Right cardiac atrium (tissue), 5 donors: ENCODE measurements at places on chromosomes 7 and 10. TPM values are rescaled to one million over a fixed set of nuclear protein-coding genes. Genes with fewer than 3 reads are reported as not detected.

SLC16A12 gene
- total RNA-seq, result 4.4 TPM

GNGT1 gene
- total RNA-seq, result not detected

- no peak for DNase-seq
These were observed 3.8 kb downstream of the BCCIP start for GRCh38 chr10:125827133-125827532.

- no peak for DNase-seq
These were observed 657 bp downstream of the CDNF start for GRCh38 chr10:14837003-14837756.

- no peak for DNase-seq
These were observed 5.1 kb downstream of the ITPRIP start for GRCh38 chr10:104333032-104333727.

- DNase-seq, result no peak
These were observed 57.0 kb upstream of the OPN4 start for GRCh38 chr10:86597306-86597705.

UTF1 gene
- total RNA-seq, result not detected

GRCh38 chr7:154965014-154965413 is 37.9 kb downstream of the PAXIP1 start:
- no peak for DNase-seq

ELFN1 gene
- total RNA-seq, result 13.7 TPM
